Peyer's patch (tissue), 4 donors: ENCODE measurements at places on chromosomes 1 and 21. TPM values are rescaled to one million over a fixed set of nuclear protein-coding genes. Genes with fewer than 3 reads are reported as not detected.

GRCh38 chr1:226492426-226493137 is 56.0 kb upstream of the STUM start:
- no peaks in the 10 kb centered on the region for H3K27me3 ChIP-seq
- no peaks in the 10 kb centered on the region for H3K36me3 ChIP-seq
- no peak overlapping the region for H3K4me3 ChIP-seq
- no peaks in the 10 kb centered on the region for H3K4me1 ChIP-seq
- H3K27ac ChIP-seq = no peak overlapping the region

GRCh38 chr1:164141797-164142196 is 417.2 kb upstream of the PBX1 start:
- no peak overlapping the region for H3K27ac ChIP-seq
- H3K4me1 ChIP-seq = no peaks in the 10 kb centered on the region
- no peaks in the 10 kb centered on the region for H3K27me3 ChIP-seq
- H3K36me3 ChIP-seq = no peaks in the 10 kb centered on the region
- no peak for DNase-seq
- H3K4me3 ChIP-seq = no peak overlapping the region

- DNase-seq = no peak
- H3K36me3 ChIP-seq = no peaks in the 10 kb centered on the region
- H3K27me3 ChIP-seq = no peaks in the 10 kb centered on the region
- H3K4me3 ChIP-seq = no peak overlapping the region
- peaks cover 3% of the 10 kb centered on the region for H3K4me1 ChIP-seq
These were observed 17.1 kb upstream of the UBXN10 start for GRCh38 chr1:20168564-20169491.

GRCh38 chr1:3772027-3772714 is 378 bp upstream of the SMIM1 start:
- H3K4me3 ChIP-seq = peak overlapping the region; percentile 89
- DNase-seq = peak; percentile 97
- no peaks in the 10 kb centered on the region for H3K36me3 ChIP-seq
- H3K27me3 ChIP-seq = no peaks in the 10 kb centered on the region

The SLAMF9 gene
- not detected for total RNA-seq

The LCE1F gene
- not detected for total RNA-seq
